ENCODE measurements at places on chromosomes 6 and 20. TPM values are rescaled to one million over a fixed set of nuclear protein-coding genes. Genes with fewer than 3 reads are reported as not detected.

Gene LAMA2
- not detected for total RNA-seq

Gene TRIM38
- 29.7 TPM for total RNA-seq

Gene BMP2
- total RNA-seq: not detected

Gene CYP24A1
- total RNA-seq: not detected

Gene RNF217
- total RNA-seq: not detected

Gene SLPI
- total RNA-seq: not detected

Gene HBS1L
- total RNA-seq: 96.9 TPM

Gene BEND6
- not detected for total RNA-seq

Gene LRRC73
- 0.41 TPM for total RNA-seq

Gene OVOL2
- total RNA-seq: not detected

Gene LAMP5
- not detected for total RNA-seq

Gene SEL1L2
- not detected for total RNA-seq

Gene PRL
- total RNA-seq: 0.30 TPM

Gene KCNQ5
- 9.4 TPM for total RNA-seq

Gene NEURL2
- total RNA-seq: 5.0 TPM

Gene GSTA3
- total RNA-seq: not detected

Gene HIVEP1
- total RNA-seq: 32.6 TPM

Gene COMMD7
- total RNA-seq: 36.4 TPM

Gene PARD6B
- total RNA-seq: 9.4 TPM

Gene RBL1
- total RNA-seq: 19.8 TPM

Gene ZBTB12
- total RNA-seq: 3.7 TPM

Gene TNXB
- total RNA-seq: 17.8 TPM

Gene AKAP12
- not detected for total RNA-seq

Gene MCCD1
- not detected for total RNA-seq

Gene ANKEF1
- total RNA-seq: 7.1 TPM

Gene RIPOR2
- total RNA-seq: 511 TPM

Gene CST7
- 5.5 TPM for total RNA-seq

Gene CCND3
- 291 TPM for total RNA-seq

Gene LTA
- total RNA-seq: 16.2 TPM

Gene ECT2L
- 0.26 TPM for total RNA-seq

Gene PSMB9
- total RNA-seq: 104 TPM

Gene BMP7
- total RNA-seq: not detected

Gene FKBP5
- total RNA-seq: 75.4 TPM

Gene GLP1R
- total RNA-seq: not detected

Gene OR12D3
- total RNA-seq: not detected

Gene SUMO4
- 6.0 TPM for total RNA-seq

Gene FBXL4
- 20.7 TPM for total RNA-seq

Gene PACSIN1
- total RNA-seq: 0.41 TPM

Gene GUCA1A
- total RNA-seq: not detected

Gene TSPYL4
- 23.1 TPM for total RNA-seq

Gene DAAM2
- total RNA-seq: not detected

Gene TRIM15
- not detected for total RNA-seq

Gene COL12A1
- not detected for total RNA-seq

Gene HLA-DRB1
- total RNA-seq: 23.9 TPM

Gene WTAP
- total RNA-seq: 156 TPM

Gene MTFR2
- total RNA-seq: 3.5 TPM

Gene TULP1
- not detected for total RNA-seq

Gene PHACTR1
- 2.5 TPM for total RNA-seq

Gene IL17F
- total RNA-seq: not detected

Gene CRISP2
- total RNA-seq: not detected

Gene PROKR2
- total RNA-seq: not detected

All from naive thymus-derived CD8-positive, alpha-beta T cell (primary cell).